NCI-H2029 treated with DMSO at 0.1 percent for 48 hours (cell line): ENCODE measurements at places on chromosomes 7 and 10.
A peak's percentile ranks its signal among the peaks of the same experiment; 100 is the strongest.

- DNase-seq = no peak
These were observed 51.6 kb upstream of the IL6 start for GRCh38 chr7:22675421-22675820.

DNA sequence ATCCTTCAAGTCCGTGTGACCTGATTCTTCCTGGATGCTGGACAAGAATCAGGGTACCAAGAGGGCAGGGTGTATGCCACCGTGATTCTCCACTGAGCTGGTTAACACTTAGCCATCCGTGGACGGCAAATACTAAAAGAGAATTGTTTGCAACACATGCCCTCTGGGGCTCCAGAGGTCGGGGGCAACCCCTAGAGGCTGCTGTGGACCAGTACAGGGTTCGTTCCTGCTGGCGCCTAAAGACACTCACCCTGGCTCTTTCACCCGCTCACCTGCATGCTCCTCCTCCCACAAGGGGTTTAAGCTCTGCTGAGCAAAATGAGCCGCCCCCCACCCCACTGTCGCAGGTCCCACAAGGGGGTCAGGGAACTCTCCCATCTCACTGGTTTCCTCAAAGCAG is 148.7 kb upstream of the ITGB1 start:
- no peak for DNase-seq

DNA sequence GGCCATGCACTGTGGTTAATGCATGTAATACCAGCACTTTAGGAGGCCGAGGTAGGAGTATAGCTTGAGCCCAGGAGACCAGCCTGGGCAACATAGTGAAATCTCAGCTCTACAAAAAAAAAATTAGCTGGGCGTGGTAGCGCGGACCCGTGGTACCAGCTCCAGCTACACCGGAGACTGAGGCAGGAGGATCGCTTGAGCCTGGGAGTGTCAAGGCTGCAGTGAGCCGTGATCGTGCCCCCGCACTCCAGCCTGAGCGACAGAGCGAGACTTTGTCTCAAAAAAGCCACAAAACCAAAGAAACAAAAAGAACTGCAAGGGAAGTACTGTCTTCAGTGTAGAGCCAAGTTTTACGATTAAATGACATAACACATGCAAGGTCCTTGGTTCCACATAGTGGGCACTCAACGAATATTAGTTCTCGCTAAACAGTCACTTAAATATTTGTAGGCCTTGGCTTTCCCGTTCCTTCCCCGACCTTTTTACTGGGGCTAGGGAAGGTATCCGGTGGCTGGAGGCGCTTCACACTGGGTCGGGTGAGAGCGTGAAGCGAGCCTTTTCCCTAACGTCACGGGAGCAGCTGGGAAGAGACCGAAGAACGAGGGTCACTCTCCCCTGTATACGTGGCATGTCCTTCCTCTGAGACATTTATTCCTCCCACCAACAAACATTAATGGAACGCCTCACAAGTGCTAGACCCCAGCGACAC is 993 bp upstream of the SND1 start:
- peak; percentile 39 for DNase-seq

DNA sequence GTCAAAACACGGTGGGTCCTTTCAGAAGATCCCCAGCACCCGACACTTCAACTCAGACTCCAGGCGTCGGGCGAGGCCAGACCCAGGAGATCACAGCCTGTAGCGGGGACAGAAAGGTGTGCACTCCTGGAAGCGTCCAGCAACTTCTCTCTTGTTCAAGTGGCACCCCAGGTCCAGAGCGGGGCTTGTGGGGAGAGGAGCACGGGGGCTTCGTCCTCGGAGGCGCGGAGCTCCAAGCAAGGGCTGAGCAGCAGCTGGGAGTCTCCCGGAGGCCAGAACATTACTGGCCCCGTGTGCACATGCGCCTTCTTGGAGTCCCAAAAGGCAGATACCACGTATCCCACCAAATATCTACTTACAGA is 54.9 kb downstream of the ZRANB1 start:
- no peak for DNase-seq

GRCh38 chr7:113142385-113143119 is 24.2 kb upstream of the SMIM30 start:
- DNase-seq = no peak

DNA sequence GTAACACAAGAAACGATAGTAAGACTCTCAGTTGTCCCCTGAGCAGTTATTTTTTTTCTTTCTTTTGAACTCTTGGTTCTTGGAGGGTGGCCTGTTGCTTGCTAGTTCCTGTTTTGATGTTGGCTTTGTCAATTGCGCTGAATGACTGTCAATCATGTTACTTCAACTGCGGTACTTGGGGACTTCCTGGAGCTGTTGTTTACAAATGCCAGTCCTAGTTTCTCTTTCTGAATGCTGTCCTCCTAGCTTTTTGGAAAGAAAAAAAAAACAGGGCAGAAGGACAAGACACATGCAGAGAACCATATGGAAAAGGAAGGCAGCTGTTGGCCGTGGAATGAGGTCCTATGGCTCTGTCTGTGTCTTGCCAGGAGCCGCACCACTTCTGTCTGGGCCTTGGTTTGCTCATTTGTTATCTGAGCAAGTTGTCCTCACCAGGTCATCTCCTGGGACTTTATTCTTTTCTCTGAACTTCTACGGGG is 7.0 kb upstream of the PDCD4 start:
- DNase-seq = no peak

GRCh38 chr10:117568334-117568733 is 25.8 kb downstream of the EMX2 start:
- DNase-seq = no peak

DNA sequence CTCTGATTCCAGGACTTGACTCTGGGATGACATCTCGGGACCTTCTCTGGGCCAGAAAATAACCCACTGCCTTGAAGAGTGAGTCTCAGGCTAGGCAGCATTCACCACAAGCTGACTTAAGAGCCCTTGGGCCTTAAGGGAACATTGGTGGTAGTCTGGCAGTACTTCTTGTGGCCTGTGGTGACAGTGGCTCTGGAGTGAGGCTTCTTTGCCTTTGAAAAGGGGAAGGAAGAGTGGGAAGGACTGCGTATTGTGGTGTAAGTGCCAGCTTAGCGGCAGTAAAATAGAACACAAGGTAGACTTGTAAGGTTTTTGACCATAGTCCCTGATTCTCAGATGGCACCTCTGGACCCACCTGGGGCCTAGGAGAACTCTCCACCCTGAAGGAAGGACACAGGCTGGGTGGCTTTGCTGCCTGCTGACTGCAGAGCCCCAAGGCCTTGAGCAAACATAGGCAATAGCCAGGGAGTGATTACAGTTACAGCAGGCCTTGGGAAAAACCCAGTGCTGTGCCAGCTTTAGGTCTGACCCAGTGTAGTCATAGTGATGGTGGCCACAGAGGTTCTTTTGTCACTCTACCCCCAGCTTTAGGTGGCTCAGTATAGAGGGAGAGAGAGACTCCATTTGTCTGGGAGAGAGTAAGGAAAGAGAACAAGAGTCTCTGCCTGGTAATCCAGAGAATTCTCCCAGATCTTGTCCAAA is 483.9 kb downstream of the SH2D4B start:
- DNase-seq = no peak

- no peak for DNase-seq
These were observed 40.5 kb upstream of the HSPB1 start for GRCh38 chr7:76261931-76262330.

DNA sequence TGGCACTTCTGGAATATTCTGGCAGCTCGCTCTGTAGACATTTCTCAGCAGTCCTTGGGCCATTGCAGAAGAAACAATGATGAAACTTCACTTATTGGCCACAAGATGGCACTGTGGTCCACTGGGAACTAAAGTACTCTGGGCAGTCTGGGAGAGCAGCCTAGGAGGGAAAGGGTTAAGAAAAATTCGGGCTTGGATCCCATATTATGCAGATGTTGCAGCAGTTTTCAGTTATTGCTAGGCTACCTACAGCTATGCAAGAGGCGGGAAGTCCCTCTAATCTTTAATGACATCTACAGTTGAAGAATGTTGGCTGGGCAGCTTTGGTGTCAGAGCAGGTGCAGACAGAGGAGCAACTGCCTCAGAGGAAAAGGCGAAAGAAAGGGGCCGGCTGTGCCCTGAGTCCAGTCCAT is 201.7 kb upstream of the PRSS58 start:
- peak; percentile 14 for DNase-seq

GRCh38 chr10:34205452-34205851 is 609.6 kb downstream of the PARD3 start:
- no peak for DNase-seq

- peak; percentile 22 for DNase-seq
These were observed 245.5 kb downstream of the DYNC1I1 start for GRCh38 chr7:96017877-96018276.

DNA sequence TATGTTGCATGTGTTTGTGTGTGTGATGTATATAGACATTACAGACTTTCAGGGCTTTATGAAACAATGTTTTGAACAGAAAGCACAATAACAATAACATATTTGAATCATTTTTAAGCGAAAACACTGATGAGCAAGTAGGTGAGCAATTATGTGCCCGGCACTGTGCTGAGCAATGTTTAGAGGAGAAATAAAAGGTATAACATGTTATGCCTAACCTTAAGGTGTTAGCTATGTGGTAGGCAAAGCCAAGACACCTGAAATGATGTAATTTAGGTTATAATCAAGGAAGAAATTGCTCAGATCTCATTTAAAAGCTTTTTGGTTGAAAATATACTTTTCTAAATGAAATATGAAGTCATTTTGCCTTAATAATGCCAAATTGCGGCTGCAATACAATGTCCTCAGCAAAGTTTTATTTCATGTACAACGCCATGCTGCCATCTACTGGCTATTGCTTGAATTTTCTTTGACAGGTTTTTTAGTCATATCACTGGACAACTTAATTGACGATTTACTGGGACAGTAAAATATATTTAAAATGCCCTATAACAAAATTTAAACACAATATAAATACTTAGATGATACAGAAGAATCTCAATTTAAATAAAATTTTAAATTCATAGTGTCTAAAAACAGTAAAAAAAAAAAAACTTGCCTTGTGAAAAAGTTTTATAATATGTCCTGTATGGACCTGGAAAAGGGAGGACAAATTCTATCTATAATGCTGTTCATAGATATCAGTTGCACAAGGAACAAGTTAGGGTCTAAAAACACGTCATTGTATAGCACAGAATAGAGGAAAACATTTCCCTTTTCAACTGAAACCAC is 131.1 kb upstream of the CDK1 start:
- peak; percentile 12 for DNase-seq

- no peak for DNase-seq
These were observed 26.3 kb downstream of the FAM107B start for GRCh38 chr10:14748441-14748840.

GRCh38 chr7:7720750-7721621 is 2.6 kb upstream of the RPA3 start:
- DNase-seq = peak; percentile 33

GRCh38 chr7:14071045-14071444 is 81.6 kb upstream of the ETV1 start:
- DNase-seq = no peak

- no peak for DNase-seq
These were observed 26.9 kb upstream of the FIGNL1 start for GRCh38 chr7:50476953-50477625.

DNA sequence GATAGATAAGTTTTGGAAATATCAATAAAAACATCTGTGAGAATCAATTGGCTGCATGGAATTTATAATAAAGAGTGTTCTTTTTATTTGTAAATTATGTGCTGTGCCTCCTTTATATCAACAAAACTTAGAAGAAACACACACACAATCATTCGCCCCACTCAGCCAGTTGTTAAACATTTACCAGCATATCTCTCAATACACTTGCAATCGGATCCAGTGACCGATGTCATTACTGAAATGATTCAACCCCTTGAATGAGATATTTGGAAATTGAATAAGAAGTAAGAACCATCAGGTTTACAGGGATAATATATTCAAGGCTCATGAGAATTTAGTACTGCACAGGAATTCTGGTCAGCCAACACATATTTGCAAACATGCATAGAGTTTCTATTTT is 35.6 kb downstream of the TAF3 start:
- no peak for DNase-seq

- no peak for DNase-seq
These were observed 446.6 kb upstream of the SORCS1 start for GRCh38 chr10:107611115-107611514.

DNA sequence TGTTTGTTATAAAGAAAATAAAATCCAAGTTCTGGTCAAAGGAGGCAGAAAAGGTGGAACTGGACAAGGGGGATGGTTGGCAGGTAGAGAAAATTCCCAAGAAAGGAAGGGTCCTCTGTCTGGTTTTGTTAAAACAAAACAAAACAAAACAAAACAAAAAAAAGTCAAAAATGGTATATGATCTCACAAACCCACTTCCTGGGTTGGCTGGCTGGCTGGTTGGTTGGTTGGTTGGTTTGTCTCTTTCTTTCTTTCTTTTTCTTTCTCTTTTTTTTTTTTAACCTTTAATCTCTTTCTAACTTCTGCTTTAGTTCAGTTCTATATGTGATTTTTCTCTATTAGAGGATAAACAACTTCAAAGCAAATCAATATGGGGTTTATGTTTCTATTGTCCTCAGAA is 41.1 kb upstream of the CPN1 start:
- no peak for DNase-seq

DNA sequence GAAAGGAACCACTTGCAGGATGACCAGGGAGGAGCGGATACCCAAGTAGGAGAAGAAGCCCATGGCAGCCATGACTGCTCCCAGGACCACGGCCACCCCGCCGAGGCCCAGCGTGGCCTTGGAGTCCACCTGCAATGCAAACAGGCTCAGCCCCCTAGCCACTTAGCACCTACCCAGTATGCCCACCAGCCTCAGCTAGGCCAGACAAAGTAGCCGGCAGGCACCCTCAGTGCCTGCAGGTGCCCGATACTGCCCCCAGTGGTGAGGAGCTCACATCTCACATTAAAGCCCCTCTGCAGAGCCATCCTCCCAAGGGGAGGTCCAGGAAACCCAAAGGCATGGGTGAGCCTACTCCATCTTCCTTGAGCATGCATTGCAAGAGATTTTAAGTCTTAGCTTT is 6.6 kb downstream of the NPC1L1 start:
- peak; percentile 7 for DNase-seq

GRCh38 chr7:147279964-147280374 is 1163.4 kb downstream of the CNTNAP2 start:
- DNase-seq = peak; percentile 75

DNA sequence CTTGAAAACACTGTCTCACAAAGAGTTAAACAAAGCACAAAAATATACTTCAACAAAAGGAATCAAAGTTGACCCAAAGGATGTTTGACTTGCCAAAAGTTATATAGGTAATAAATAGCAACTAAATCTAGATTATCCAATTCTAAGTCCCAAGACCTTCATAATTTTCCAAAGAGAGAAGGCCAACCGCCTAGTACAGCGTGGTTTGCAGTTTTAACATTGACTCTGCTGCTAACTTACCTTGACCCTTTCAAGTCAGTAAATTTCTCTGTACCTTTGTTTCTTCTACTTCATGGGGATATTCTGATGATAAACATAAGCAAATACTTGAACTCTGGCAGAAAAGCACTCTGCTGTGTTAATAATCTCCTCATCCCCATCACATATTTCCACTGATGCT is 1.9 kb upstream of the GPR22 start:
- DNase-seq = no peak

- no peak for DNase-seq
These were observed 33.6 kb upstream of the AKR1E2 start for GRCh38 chr10:4792381-4792780.

- no peak for DNase-seq
These were observed 79.6 kb downstream of the TNS3 start for GRCh38 chr7:47502240-47502877.

GRCh38 chr10:86300399-86300925 is 66.1 kb downstream of the GRID1 start:
- DNase-seq = no peak

GRCh38 chr10:69716711-69717560 is 84.8 kb upstream of the COL13A1 start:
- no peak for DNase-seq

- no peak for DNase-seq
These were observed 258.2 kb downstream of the USP6NL start for GRCh38 chr10:11353006-11353896.
